ENCODE measurements at places on chromosomes 5 and 9.

GRCh38 chr9:129081388-129081904 lies 535 bp downstream of the DOLPP1 start:
- DNase-seq: no peak

GRCh38 chr9:135602789-135603481 lies 36.4 kb downstream of the GLT6D1 start:
- DNase-seq: no peak

GRCh38 chr5:135216471-135217343 lies 182.3 kb downstream of the MACROH2A1 start:
- no peak for DNase-seq

DNA sequence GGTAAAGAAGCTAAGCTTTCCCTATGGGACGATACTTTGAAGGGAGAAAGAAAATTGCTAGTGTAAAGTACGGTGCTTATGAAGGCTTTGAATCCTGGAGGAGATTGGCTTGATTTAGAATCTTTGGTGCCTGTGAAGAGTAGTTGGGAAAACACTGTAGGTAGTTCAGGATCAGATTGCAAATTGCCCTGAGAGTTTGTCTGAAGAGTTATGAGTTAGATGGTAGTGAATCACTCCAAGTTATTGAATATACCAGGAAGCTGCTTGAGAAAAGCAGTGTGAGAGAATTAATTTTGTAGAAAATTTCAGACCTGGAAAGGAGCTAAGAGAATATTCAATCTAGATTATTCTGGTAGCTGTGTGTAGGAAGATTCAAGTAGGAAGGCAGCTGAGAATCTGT lies 11.5 kb downstream of the MAN2A1 start:
- DNase-seq: no peak

DNA sequence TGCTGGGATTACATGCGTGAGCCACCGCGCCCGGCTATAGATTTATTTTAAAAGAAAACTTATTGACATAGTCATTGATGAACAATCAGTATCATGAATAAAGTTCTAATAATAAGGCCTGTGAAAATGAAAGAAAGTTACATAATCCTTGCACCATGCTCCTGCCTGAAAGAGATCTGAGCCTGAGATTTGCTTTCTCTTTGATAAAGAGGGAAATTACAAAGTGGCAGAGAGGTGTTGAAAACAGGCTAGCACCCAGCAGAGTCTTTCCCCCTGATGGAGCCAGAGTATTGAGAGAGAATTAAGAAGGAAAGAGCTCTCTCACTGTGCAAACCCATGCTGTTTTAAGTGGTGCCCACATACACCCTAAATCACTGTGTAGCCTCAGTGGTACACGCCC lies 37.2 kb downstream of the SLC6A7 start:
- DNase-seq: no peak

GRCh38 chr5:116559239-116559638 lies 15.4 kb downstream of the SEMA6A start:
- no peak for DNase-seq

DNA sequence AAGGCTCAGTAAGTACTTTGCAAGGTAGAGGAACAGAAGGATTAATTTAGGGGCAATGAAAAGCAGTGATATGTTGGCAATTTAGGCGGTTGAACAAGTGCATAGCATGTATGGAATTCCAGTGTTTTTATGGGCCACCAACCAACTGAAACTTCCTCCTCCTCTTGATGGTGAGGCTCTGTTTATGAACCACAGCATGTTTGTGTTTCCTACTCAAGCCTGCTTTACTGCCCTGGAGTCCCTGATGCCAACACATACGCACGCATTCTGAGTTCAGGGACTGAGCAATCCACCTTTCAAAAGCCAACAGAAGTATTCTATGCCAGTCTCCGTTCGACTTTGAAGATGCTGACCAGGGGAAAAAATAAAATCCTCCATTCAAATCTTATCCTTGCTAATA lies 417.5 kb downstream of the EFNA5 start:
- no peak for DNase-seq

GRCh38 chr5:89263846-89264245 lies 380.9 kb upstream of the MEF2C start:
- DNase-seq: no peak

- no peak for DNase-seq
Measured at GRCh38 chr5:9324348-9325077, 221.4 kb downstream of the SEMA5A start.

- DNase-seq: no peak
Measured at GRCh38 chr9:105024529-105024928, 96.6 kb upstream of the ABCA1 start.

GRCh38 chr5:94471521-94471920 lies 146.9 kb downstream of the KIAA0825 start:
- no peak for DNase-seq

GRCh38 chr5:174464504-174465165 lies 259.7 kb upstream of the MSX2 start:
- no peak for DNase-seq

DNA sequence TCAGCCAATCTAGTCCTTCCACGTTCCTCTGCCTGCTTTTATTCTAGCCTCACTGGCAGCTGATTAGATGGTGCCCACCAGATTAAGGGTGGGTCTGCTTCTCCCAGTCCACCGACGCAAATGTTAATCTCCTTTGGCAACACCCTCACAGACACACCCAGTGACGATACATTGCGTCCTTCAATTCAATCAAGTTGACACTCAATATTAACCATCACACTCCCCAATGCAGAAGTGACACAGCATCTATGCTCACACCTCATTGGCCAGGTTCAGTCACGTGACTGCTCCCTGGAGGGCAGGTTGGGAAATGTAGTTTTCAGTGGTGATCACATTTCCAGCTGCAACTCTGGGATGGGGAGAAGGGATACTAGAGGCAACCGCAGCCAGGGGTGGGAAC lies 13.0 kb downstream of the SUSD3 start:
- no peak for DNase-seq

DNA sequence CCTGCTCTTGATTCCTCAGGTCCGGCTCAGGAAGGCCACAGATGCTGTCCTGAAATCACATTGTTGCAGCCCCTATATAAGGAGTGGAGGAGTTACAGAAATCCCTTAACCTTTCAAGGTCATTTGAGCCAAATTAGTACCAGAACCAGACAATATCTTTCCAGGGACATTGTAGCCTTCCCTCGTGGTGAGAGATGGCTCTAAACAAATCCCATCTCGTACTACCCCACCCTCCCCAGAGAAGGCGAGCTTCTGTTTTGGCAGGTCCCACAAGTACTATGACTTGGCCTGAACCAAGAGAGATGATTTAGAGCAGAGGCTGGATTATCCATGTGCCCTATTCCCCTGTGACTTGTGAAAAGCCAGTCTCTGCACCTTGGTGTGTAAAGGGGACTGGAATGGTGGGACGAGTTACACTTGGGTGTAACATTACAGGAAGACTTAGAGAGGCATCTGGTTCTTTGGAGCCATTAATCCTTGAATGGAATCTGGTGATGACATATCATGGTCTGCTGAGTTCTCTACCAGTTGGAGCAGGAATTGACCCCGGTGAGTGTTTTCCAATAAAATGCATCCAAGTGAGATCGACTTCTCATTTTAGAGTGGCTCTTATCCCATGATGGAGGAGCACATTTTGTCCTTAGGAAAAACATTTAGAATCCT lies at the start of gene FAM240B:
Gene FAM240B, minus strand, starts transcription at position 51 of the 663 bp plus-strand sequence. CDS start 16,134 bp downstream, outside the sequence.
- no peak for DNase-seq

Data from hippocampal formation (tissue), 2 donors.